ENCODE measurements at places on chromosomes 13 and 19.
A peak's percentile ranks its signal among the peaks of the same experiment; 100 is the strongest.

DNA sequence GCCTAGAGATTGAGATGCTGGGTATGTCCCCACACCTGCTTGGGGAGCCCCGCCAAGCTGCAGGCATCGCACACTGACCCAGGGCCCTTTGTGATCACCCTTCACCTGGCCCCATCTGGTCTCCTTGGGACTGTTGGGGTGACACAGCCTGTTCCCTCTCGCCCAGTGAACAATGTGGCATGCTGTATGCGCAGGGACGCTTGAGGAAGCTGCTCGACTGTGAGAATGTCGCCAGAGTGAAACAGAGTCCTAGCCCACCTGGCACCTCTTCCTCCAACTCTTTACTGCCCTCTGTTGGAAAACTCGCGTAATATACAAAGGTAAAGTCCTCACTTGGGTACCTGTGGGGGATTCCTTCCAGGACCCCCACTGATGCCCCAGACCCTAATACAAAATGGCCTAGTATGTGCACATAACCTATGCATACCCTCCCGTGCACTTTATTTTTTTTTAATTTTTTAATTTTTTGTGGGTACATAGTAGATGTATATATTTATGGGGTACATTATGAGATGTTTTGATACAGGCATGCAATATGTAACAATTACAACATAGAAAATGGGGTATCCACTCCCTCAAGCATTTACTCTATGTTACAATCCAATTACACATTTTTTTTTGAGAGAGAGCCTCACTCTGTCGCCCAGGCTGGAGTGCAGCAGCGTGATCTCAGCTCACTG is 9.0 kb downstream of the BLOC1S3 start:
- ATAC-seq, result peak; percentile 23

DNA sequence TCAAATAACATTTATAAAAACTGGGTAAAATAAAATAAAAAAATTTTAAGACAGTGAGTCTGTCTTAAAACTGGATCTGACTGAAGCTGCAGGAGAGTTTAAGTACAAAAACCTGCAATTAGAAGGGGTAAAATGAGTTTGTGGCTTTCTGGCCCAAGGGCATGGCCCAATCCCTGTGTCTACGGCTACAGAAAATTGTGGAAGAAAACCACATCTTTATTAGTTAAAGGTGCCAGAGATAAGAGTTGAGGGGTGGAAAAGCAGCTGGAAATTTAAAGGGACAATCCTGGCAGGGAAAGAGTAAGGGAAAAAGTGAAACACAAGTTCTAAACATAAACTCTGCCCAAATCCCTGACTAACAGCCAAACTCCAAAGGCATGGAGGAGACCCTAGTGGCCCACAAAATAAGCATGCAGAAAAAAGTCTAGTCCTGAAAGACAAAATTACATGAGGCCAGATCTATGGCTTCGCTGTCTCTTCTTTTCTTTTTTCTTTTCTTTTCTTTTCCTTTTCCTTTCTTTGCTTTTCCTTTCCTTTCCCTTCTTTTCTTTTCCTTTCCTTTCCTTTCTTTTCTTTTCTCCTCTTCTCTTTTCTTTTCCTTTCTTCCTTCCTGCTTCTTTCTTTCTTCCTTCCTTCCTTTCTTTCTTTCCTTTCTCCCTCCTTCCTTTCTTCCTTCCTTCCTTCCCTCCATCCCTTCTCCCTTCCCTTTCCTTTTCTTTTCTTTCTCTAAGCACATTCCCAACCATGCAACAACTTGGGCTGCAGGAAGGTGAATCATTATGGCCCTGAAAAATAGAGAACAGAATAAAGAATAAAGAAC is 23.5 kb upstream of the DLEU7 start:
- no peak for ATAC-seq

DNA sequence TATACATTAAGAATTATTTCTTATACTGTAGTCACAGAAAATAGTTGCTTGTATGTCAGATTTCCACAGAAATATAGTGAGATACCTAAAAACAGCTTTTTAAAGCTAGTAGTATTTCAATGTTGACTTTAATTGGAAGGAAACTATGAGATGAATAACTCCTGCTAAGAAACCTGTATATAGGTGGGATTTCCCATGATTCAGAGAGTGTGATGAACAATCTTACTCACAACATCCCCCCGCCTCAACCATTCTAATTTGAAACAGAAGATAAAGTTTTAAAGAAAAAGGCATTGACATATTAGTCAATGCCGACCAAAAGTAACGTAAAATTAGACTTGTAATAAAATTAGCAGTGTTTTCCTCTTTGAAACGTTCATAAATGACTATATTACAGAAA is 1.4 kb upstream of the MIR17HG start:
- no peak for ATAC-seq

GRCh38 chr13:80074143-80074752 is 266.7 kb downstream of the SPRY2 start:
- no peak for ATAC-seq

DNA sequence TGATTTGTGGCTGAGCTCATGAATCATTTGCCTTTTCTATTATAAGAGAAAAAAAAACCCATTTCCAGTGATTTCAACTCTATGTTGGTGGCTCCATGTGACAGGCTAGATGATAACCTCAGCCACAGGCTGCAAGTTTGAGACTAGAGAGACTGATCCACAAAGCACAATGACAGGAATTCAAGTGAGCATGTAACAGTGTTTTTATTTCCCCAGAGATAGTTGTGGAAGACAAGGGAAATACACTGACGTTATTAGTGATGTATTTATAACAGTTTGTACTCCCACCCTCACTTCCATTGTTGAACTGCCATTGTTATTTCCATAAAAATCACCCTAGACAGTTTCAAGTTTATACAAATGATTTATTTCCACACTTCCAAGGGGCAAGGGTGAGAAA is 27.9 kb upstream of the EDNRB start:
- ATAC-seq, result no peak

GRCh38 chr19:16061943-16062342 is 14.4 kb upstream of the TPM4 start:
- ATAC-seq, result no peak

DNA sequence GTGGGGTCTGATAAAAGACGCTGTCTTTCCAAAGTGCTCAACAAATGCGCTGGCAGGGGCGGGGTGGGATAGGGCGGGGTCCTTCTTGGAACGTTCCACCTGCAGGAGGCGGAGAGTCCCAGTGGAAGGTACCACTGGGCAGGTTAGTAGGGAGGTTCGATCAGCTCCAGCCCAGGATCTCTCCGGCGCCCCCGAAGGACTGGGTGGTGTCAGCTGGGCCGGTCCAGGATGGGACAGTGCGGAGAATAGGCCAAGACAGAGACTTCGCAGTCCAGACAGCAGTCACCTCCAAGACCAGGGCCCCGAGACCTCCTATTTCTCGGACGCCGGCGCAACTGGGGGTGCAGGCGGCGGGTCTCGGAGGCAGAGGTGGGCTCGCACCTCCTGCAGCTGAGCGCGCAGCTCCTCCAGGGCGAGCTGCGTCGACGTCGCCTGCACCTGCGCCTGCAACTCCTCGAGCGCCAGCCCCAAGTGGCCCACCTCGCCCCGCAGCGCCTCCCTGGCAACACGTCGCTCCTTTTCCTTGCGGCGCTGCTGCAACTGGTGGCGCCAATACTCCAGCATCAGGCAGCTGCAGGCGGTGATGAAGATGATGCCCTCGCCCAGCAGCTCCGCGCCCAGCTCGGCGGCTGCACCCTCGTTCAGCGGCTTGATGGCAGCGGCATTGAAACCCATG is 21.6 kb downstream of the VASP start:
- peak; percentile 71 for ATAC-seq

- ATAC-seq, result no peak
These were observed 154.9 kb upstream of the KLF12 start for GRCh38 chr13:74289107-74289506.

All from esophagus mucosa (tissue), 1 donor.